ENCODE measurements at places on chromosomes 12 and 14.

- no peak for DNase-seq
Observed at GRCh38 chr12:110277530-110278254, 3.4 kb upstream of the ATP2A2 start.

DNA sequence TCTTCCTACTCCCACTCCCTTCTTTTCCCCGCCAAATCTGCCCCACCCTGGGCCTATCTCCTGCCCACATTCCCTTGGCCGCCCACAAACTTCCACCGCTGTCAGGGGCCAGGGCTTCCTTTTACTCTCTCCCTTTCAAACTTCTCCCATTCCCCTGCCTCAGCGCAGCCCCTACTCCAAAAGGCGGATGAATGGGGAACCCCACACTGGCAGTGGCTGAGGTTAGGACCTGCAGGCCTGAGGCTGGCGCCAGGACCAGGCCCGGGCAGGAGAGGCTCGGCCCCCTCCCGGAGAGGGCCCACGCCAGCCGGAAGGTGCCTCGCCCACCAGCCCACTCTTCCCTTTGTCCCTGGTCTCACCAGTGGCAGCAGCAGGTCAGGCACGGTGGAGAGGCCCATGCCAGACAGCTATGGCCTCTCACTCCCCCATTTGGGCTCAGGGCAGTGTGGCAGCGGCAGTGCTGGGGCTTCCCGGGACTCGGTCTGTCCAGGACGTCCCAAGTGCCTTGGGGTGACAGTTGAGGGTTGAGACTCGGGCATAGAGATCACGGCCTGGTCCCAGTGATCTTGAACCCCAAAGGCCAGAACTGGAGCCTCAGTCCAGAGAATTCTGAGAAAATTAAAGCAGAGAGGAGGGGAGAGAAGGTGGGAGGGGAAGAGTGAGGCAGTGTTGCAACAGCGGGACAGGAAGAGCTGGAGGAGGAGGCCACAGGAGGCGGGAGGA is at the start of gene TNFRSF1A:
Gene TNFRSF1A, minus strand, starts transcription at position 660 of the 723 bp plus-strand sequence. Its CDS starts 262 bp downstream, at position 398.
- no peak for DNase-seq

DNA sequence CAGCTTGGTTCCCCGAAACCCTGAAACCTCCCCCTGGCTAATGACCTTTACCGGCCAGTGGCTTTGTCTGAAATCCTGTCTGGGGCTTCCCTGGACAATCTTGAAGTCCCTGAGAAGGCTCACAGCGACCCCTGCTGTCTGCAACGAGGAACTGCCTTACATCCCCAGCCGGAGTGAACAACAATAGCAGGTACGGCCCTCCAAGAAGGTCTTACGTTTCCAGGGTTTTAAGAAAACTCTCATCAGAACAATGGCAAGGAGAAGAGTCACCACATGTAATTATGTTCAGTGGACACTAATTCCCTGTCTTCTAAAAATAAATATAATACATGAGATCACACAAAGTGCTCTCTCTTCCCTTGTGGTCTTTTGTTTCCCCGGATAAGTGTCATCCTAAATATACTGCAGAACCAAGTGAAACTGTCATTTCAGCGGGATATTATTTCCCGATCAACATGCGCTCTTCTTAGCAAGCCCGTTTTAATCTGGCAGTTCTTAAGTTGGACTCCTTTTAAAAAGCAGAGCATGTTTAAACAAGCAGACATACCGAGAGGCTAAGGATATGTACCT is 53.3 kb downstream of the RBM19 start:
- peak; percentile 26 for DNase-seq

DNA sequence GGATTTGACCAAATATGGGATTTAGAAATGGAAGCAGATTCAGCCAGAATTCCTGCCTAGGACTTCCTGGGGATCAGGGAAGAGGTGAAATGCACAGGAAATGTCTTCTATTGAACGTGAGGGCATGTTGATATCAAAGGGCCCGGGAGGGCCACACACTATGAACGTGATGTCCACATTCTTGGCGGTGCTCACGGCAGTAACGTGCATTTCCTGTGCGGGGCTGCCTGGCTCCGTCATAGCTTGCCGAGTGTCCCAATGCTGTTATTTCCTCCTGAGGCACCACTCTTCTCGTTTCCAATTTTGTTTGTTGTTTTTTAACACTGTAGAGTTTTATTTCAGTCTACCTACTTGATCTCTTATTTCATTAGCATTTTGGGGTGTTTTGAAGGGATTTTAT is 67.3 kb downstream of the ZNF664 start:
- no peak for DNase-seq
